ENCODE measurements at places on chromosomes 2 and 18. TPM values are rescaled to one million over a fixed set of nuclear protein-coding genes. Genes with fewer than 3 reads are reported as not detected.

DNA sequence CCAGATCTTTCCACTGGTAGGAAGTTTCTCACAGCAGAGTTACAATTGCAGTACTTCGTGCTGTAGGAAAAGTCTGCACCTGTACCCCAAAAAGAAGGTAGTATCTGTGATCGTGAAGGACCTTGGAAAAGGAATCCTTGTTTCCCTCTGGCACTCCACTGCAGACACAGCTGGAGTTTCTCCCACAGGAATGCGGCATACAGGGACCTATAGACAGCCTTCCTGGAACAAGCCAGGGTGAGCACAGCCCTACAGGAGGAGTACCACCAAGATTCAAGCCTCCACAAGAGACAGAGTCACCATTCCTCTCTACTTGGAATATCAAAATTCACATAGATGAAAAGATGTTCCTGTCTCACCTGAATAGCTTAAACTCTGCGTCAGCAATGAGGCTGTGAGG lies 372.4 kb downstream of the CMPK2 start:
- DNase-seq = no peak
- H3K4me3 ChIP-seq = no peak overlapping the region
- no peaks in the 10 kb centered on the region for H3K36me3 ChIP-seq
- H3K27ac ChIP-seq = no peak overlapping the region
- H3K4me1 ChIP-seq = no peaks in the 10 kb centered on the region

- H3K4me3 ChIP-seq = no peak overlapping the region
- no peaks in the 10 kb centered on the region for H3K36me3 ChIP-seq
- H3K27ac ChIP-seq = no peak overlapping the region
- DNase-seq = no peak
- H3K27me3 ChIP-seq = no peaks in the 10 kb centered on the region
Observed at GRCh38 chr2:26706616-26707473, 14.3 kb downstream of the KCNK3 start.

DNA sequence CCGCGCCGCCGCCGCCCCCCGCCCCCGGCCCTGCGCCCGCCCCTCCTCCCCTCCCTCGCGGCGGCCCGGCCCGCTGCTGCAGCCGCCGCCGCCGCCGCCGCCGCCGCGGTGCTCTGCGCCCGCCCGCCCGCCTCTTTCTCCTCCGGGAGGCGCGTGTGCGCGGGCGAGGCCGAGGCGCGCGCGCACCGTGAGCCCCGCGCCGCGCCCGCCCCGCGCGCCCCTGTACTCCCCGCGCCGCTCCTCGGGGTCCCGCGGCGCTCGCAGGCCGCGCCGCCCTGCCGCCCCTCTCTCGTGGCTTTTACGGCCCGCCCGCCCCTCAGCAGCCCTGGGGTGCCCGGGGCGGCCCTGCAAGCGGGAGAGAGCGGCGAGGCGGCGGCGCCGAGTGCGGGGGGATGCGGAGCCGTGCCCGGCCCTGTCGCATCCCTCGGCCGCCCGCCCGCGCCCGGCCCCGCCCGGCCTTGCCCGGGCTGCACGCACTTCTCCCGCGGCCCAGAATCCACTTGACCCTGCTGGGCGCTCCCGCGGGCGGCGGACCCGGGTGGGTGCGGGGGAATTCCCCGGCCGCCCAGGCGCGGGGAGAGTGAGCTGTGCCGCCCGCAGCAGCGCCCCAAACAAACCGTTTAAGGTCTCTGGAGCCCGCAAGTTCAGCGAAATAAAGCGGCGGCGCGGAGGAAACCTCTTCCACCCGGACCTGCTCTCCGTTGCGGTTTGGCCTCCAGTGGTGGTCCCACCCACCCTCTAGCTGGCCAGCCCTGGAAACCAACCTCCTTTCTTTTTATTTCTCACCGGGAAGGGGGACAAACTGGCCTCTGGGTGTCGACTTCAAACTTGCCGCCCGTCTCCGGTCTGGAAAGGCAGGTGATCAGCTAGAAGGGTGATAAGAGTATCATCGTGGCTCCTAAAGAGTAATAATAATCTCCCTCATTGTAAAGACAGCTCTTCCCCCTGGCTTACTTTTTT lies 37.4 kb downstream of the AFF3 start:
- H3K4me3 ChIP-seq = peak overlapping the region; percentile 56
- DNase-seq = peak; percentile 62
- no peaks in the 10 kb centered on the region for H3K36me3 ChIP-seq

DNA sequence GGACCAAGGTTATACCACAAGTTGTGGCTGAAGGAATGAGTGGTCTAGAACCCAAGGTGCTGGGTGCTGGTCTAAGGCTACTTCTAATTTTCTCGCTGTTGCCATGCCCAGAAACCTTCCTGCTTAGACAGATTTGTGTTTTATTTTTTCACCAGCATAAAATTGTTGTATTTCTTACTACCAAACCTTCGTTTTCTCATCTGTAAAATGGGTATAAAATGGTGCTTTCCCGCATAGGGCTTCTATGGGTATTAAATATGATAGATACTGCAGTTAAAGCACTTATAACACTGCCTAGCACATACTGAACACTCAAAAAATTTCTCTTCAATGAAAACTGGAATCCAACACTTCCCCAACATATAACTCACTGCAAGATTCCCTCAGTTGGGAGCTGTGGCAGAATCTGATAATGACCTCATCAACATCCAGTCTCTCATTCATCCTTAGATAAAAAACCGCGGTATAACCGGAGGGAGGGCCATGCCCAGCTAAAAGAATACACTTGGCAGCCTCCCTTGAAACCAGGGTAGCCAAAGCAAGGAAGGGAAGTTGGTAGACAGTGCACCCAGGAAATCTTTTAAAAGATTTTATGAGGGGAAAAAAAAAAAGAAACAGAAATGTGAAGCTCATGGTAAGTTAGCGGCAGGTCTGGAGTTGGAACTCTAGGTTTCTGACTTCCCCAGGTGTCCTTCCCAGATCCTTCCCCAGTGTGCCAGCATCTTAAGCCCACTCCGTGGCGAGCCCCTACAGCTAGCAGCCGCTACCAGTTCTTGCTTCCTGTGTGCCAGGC lies 1.2 kb downstream of the NEMP2 start:
- no peaks in the 10 kb centered on the region for H3K27me3 ChIP-seq
- no peaks in the 10 kb centered on the region for H3K36me3 ChIP-seq
- H3K4me3 ChIP-seq = peak overlapping the region; percentile 72
- DNase-seq = no peak
- H3K4me1 ChIP-seq = peaks cover 7% of the 10 kb centered on the region

- peaks cover 56% of the 10 kb centered on the region for H3K4me1 ChIP-seq
- no peak overlapping the region for H3K27ac ChIP-seq
- no peak for DNase-seq
- no peaks in the 10 kb centered on the region for H3K36me3 ChIP-seq
- no peak overlapping the region for H3K4me3 ChIP-seq
- H3K27me3 ChIP-seq = no peaks in the 10 kb centered on the region
Observed at GRCh38 chr2:8578335-8579244, 103.3 kb upstream of the ID2 start.

- peak overlapping the region; percentile 79 for H3K27ac ChIP-seq
- peaks cover 67% of the 10 kb centered on the region for H3K4me1 ChIP-seq
- no peaks in the 10 kb centered on the region for H3K27me3 ChIP-seq
- no peak overlapping the region for H3K4me3 ChIP-seq
Observed at GRCh38 chr2:43110442-43110871, 115.9 kb downstream of the ZFP36L2 start.

DNA sequence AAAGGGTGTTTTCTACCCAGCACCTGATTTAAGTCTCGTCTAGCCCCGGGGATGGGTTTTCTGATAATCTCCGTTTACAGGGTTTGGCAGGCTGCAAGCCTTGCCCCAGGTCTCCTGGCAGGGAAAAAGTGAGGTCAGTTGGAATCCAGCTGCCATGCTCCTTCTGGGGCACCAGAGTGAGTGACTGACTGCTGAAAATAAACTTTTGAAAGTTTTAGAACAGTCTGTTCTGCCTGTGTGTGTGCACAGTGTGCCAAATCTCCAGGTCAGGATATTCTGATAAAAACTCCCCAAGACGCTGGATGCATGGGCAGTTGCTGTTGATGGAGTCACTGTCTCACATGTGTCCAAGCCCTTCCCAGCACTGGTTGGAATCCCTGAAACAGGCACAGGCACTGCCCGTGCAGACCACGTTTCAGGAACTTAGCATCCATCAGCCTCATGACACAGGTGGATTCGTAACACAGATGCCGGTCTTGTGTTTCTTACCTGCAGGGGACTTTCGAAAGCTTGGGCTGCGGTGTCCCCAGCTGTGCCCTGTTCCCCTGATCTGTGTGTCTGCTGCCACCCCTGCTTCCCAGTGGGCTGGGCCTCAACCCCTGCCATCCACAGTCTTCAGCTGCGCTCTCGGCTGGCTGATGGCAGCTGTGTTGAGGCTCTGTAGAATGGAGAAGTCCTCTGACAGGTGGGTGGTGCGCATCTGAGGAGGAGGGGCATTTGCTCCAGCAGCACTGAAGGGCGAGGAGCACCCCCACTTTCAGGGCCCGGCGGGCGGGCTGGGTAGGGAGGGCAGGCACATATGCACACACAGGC lies 65.0 kb downstream of the SH3RF3 start:
- no peak overlapping the region for H3K4me3 ChIP-seq
- H3K27ac ChIP-seq = no peak overlapping the region
- DNase-seq = no peak
- H3K27me3 ChIP-seq = no peaks in the 10 kb centered on the region
- peaks cover 34% of the 10 kb centered on the region for H3K4me1 ChIP-seq

GRCh38 chr2:73292906-73293533 lies 328 bp downstream of the EGR4 start:
- no peak overlapping the region for H3K4me3 ChIP-seq
- DNase-seq = no peak
- no peaks in the 10 kb centered on the region for H3K36me3 ChIP-seq

DNA sequence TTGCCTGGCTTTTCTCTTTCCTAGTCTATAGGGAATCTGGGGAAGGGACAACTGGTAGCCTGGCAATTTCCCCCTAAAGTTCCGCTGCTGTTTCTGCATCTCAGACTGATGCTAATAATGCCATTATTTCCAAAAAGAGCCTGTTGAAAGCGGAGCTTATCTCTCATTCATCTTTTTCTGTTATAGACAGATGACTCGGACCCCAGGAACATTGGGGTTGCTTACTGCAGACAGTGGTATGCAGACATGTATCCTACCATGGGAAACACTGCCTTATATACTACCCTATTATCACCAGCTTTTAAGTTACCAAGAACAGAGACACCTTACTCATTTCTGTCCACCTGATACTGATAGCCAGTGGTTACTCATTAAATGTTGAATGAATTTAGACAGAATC lies 15.3 kb downstream of the ETAA1 start:
- DNase-seq = no peak
- no peak overlapping the region for H3K4me3 ChIP-seq

- no peak overlapping the region for H3K4me3 ChIP-seq
- H3K27ac ChIP-seq = no peak overlapping the region
- peaks cover 54% of the 10 kb centered on the region for H3K36me3 ChIP-seq
- DNase-seq = no peak
- no peaks in the 10 kb centered on the region for H3K27me3 ChIP-seq
Observed at GRCh38 chr2:3320910-3321605, 56.6 kb downstream of the EIPR1 start.

DNA sequence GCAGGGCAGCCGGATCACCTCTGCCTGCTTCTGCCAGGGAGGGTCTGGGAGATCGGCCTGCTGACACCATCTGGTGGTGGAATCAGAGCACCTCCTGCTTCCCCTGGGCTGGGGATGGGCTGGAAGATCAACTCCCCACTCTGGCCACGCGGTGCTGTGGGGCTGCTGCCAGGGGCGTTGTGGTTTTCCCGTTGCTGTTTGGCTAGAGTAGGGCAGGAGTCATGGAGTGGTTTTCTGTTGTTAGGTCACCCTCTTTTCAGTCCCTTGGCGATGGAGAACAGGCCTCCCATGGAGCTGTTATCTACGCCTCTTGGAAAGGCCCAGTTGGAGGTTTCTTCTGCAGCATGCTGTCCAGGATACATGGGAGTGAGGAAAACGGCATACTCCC lies 15.2 kb downstream of the BCL2L11 start:
- no peak for DNase-seq
- no peak overlapping the region for H3K27ac ChIP-seq
- H3K4me1 ChIP-seq = peaks cover 10% of the 10 kb centered on the region
- no peak overlapping the region for H3K4me3 ChIP-seq
- H3K36me3 ChIP-seq = peaks cover 4% of the 10 kb centered on the region

DNA sequence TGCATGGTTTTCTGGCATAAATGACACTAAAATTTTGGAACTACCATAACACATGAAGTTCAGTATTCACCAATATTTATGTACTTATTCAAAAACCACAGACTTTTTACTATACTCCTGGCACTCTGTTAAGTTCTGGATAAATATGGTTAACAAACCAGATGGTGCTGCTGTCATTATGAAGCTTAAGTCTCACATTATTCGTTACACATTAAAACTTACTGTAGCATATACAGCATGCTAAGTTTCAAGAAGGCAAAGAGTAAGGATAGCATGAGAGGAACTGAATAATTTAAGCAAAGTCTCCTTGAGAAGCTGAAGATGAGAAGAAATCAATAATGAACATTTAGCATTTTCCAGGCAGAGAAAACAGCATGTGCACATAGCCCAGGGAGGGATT lies 929.5 kb downstream of the NRXN1 start:
- H3K27ac ChIP-seq = no peak overlapping the region
- no peak for DNase-seq
- H3K4me1 ChIP-seq = no peaks in the 10 kb centered on the region
- H3K4me3 ChIP-seq = no peak overlapping the region
- no peaks in the 10 kb centered on the region for H3K36me3 ChIP-seq

DNA sequence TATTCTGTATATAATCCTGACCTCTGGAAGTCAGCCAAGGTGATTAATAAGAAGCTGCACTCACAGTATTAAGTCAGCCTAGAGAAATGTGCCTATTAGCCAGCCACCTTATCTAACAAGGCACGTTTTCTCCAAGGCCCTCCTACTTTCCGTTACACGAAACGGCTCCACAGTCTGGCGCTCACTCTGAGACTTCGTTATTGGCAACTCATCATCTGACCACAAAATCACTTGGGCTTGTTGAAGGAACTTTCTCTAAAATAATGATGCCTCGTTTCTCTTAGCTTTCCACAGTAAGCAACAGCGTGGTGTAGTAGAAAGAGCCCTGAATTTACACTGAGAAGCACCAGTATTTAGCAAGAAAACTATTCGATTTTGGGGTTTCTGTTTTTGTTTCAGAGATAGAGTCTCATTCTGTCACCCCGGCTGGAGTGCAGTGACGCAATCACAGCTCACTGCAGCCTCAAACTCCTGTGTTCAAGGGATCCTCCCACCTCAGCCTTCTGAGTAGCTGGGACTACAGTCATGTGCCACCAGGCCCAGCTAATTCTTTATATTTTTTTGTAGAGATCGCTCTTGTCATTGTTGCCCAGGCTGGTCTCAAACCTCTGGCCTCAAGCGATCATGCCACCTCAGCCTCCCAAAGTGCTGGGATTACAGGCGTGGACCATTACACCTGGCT lies 53.6 kb upstream of the SLC14A1 start:
- no peaks in the 10 kb centered on the region for H3K36me3 ChIP-seq
- H3K4me3 ChIP-seq = no peak overlapping the region
- no peaks in the 10 kb centered on the region for H3K27me3 ChIP-seq
- DNase-seq = peak; percentile 55
- H3K4me1 ChIP-seq = no peaks in the 10 kb centered on the region

Gene SIX2
- total RNA-seq = 5.5 TPM

Gene GREB1L
- total RNA-seq = 13.8 TPM

Gene CNTNAP5
- total RNA-seq = 32.9 TPM

Gene PTMA
- 469 TPM for total RNA-seq

Gene LRP2
- total RNA-seq = 3.8 TPM

Gene E2F6
- 15.2 TPM for total RNA-seq

Gene UCN
- total RNA-seq = 0.79 TPM

Gene HNMT
- 61.6 TPM for total RNA-seq

Gene ONECUT2
- total RNA-seq = 4.5 TPM

All from spinal cord (tissue), 10 donors.